ENCODE measurements at places on chromosomes 6 and 20.

DNA sequence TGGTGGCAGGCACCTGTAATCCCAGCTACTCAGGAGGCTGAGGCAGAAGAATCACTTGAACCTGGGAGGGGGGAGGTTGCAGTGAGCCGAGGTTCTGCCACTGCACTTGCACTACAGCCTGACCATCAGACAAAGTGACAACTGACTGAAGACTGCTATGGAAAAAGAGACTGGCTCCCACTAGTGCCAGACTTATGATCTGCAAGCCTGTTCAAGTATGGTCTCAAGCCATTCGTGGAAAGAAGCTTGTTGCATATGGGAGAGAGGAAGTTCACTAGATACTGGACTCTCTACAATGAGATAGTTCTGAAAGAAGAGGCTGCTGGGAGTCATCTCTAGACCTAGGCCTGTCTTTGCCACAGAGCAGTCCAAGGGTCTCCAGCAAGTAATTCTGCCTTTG lies 26.7 kb downstream of the MDN1 start:
- no peak for DNase-seq

DNA sequence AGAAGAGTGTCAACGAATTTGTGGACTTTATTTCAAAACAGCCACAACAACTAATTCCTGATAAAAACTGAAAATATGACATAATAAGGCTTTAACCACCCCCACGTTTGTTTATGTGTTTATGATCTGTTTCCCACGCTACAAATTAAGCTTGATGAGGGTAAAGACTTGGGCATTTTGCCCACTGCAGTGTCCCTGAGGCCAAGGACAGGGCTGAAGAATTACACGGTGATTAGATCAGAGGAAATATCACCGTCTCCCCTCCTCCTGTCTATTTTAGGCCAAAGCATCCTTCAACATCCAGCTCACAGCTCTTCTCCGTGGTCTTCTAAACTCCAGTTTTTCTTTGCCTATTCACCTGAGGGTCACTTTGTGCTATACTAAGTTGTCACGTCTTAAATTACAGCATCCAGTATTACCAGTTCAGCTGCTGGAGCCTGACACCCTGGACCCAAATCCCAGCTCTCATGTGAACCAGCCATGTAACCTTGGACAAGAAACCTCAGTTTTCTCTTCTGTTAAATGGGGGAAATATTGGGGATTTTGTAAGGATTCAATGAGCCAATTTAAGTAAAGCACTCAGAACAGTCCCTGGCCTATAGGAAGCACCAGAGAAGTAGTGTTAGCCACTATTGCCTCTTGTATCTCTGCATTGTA lies 15.2 kb upstream of the ARFGEF2 start:
- no peak for DNase-seq

GRCh38 chr6:35993150-35993549 lies 31.3 kb downstream of the SLC26A8 start:
- no peak for DNase-seq

DNA sequence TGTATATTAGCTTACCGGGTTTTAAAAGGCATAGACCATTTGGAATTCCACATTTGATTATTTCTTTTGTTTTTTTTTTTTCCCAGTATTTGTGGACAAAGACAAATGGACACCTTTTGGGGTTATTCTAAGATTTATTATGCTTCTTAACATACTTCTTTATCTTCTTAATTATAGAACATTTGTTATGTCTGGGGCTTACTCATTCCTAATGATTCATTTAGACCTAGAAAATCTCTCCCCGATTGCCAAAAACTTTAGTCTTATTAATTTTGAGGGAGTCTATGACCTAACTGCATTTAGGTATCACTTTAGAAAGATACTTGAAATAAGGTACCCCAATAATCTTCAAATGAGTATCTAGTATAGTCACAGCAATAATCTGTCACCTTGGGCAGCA lies 170.7 kb upstream of the PREP start:
- DNase-seq, result no peak

DNA sequence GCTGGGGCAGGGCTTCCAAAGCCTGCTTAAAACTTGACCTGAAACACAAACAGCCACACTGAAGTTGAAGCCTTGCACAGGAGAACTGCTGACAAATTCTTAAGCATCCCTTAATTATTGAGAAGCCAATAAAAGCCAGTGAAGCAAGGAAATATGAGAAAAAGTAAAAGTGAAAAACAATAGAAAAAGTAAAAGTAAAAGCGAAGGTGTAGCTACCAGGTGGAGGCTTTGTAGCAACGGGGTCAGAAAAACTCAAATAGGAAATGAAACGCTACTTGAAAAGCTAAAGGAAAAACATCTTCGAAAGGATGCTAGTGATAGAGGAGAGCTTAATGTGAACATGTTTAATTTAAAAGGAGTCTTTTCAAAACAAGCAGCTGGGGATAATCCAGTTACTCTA lies 97.4 kb downstream of the IRF4 start:
- no peak for DNase-seq

GRCh38 chr6:161281092-161281491 lies 7.2 kb upstream of the AGPAT4 start:
- no peak for DNase-seq

GRCh38 chr6:162962093-162962492 lies 234.3 kb downstream of the PACRG start:
- no peak for DNase-seq

- no peak for DNase-seq
Observed at GRCh38 chr6:140670021-140670420, 1295.6 kb upstream of the CITED2 start.

DNA sequence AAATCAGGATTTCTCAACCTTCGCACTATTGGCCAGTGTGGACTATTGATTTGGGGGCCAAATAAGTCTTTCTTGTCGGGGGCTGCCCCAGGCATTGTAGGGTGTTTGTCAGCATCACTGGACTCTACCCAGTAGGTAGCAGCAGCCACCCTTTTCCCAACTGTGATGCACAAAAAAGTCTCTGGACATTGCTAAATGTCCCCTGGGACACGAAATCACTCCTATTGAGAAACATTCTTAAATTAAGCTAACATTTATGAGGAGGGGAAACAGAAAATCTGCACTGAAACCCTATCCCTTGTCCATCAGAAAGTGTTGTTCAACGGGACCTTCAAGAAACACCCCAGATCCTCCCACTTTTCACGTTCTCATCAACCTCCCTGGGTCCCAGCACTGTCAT lies 54.2 kb downstream of the NFATC2 start:
- DNase-seq, result no peak

GRCh38 chr6:96153775-96154174 lies 138.0 kb downstream of the FUT9 start:
- DNase-seq, result no peak

GRCh38 chr6:37177077-37177934 lies 7.4 kb downstream of the PIM1 start:
- no peak for DNase-seq

- no peak for DNase-seq
Observed at GRCh38 chr20:9185511-9185910, 116.6 kb downstream of the PLCB4 start.

DNA sequence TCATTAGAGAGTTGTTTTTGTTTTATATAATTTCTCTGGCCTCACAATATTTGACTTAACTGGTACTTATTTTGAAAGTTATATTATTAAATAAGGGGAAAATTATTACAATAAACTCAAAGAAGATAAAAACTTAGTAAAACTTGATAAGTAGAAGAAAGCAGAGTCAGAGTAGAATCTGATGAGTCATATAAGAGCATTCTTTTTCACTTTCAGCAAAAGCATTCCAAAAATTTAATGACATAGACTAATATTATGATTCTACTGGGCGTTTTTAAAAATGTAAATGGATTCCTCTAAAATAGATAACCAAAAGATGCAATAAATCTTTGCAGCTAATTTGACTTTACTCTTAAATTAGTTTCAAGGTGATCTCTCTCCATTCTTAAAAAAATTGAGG lies 366.3 kb upstream of the IMPG1 start:
- no peak for DNase-seq

DNA sequence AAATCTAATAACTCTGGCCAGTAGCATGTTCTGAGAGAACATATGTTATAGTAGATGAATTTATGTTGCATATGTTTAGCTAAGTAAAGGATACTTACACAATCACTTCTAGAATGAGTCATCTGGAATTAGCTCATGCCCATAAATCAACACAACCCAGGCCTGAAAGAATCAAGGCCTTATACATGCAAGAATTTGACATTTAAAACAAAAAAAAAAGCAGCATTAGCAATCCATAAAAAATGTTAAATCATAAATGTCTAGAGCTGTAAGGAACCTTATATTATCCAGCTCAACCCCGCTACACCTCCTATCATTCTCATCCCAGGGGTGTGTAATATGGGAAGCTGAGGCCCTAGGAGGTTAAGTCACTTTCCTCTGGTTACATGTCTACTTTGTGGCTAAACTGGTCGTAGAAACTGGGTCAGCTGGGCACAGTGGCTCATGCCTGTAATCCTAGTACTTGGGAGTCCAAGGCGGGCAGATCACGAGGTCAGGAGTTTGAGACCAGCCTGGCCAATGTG lies 105.2 kb upstream of the CARMIL1 start:
- DNase-seq, result no peak
